ENCODE measurements at places on chromosomes 7 and 10. TPM values are rescaled to one million over a fixed set of nuclear protein-coding genes. Genes with fewer than 3 reads are reported as not detected.

NYAP1 gene
- total RNA-seq, result not detected

MYO1G gene
- total RNA-seq, result 0.34 TPM

ACHE gene
- total RNA-seq, result not detected

GALNT17 gene
- total RNA-seq, result not detected

NPVF gene
- total RNA-seq, result not detected

RNF32 gene
- total RNA-seq, result 1.6 TPM

FOXP2 gene
- 1.7 TPM for total RNA-seq

LEP gene
- total RNA-seq, result not detected

GIMAP1 gene
- not detected for total RNA-seq

INHBA gene
- total RNA-seq, result 84.7 TPM

ZNF804B gene
- not detected for total RNA-seq

USP6NL gene
- total RNA-seq, result 10.2 TPM

NPSR1 gene
- not detected for total RNA-seq

COL26A1 gene
- total RNA-seq, result 0.11 TPM
